ENCODE measurements at places on chromosomes 7 and 10. TPM values are rescaled to one million over a fixed set of nuclear protein-coding genes. Genes with fewer than 3 reads are reported as not detected.

HTR5A gene
- not detected for total RNA-seq

VAX1 gene
- not detected for total RNA-seq

SLC16A9 gene
- 0.60 TPM for total RNA-seq

NPFFR1 gene
- 0.19 TPM for total RNA-seq

DNA sequence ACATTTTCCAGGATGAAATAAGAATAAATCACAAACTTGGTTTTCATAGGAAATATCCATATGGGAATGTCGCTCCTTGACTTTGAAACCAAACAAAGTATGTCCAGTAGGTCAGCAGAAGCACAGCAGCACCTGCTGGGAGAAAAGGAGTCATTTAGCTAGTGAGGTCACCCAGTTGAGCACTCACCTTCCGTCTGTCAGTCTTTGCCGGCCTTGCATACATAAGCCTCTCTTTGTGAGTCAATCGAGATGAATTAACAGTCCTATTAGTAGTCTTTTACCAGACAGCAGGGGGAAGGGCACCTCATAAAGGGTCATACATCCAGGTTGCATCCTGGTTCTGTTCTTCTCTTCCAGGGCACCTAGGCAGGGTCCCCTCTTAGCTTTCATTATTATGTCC, 232.5 kb upstream of the FZD1 start:
- DNase-seq, result no peak

GRCh38 chr10:50334273-50334672, 83.0 kb upstream of the ASAH2 start:
- no peak for DNase-seq

DNA sequence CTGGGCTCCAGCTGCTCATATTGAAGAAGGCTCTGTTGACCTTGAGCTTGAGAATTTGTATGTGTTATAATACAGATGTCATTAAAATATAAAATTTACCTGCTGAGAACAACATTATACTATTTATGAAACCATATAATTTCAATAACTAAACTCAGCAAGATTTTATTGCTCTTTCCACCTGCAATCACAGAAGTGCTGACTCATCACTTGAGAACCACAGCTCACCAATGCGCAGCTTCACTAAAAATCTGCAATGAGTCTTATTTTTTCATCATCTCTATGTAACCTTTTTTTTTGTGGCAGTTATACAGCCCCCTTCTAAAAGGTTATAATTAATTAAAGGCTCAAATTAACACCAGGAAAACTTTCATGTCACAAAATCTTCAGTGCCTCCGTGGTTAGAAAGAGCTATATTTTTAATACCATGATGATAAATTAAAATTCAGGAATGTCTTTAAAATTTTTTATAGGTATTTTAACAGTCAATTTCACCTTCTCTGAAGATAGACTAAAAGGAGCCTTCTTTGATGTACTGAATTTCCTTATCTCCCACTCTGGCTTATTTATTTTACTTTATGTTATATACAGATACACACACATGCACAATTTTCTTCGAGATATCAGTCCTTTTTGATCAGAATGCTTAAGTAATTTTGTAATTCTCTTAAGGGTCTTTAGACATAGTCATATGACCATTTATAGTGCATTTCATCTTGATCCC, 102.7 kb downstream of the EVX1 start:
- no peak for DNase-seq
